ENCODE measurements at places on chromosomes 7 and 10.

- DNase-seq = peak; percentile 95
These were observed 54.0 kb downstream of the GLRX3 start for GRCh38 chr10:130190055-130190736.

DNA sequence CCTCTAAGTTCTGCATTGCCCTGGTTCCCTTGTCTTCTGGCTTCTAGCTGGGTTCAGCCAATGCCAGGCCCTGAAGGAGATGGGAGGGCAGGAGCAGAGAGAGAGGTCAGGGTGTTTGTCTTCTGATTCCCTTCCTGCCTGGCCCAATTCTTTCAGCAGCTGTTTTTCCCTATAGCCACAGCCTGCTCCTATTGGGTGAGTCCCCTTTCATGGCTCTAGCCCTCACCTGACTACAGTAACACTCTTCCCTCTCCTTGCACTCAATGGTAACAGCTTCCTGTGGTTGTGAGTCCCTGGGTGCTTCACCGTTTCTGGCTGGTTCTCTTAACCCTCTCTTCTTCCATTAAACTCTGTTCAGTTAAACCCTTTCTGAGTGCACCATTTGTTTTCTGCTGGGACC, 17.1 kb downstream of the NPFFR1 start:
- no peak for DNase-seq

- DNase-seq = no peak
These were observed 253.5 kb downstream of the ABCA13 start for GRCh38 chr7:48424731-48425130.

DNA sequence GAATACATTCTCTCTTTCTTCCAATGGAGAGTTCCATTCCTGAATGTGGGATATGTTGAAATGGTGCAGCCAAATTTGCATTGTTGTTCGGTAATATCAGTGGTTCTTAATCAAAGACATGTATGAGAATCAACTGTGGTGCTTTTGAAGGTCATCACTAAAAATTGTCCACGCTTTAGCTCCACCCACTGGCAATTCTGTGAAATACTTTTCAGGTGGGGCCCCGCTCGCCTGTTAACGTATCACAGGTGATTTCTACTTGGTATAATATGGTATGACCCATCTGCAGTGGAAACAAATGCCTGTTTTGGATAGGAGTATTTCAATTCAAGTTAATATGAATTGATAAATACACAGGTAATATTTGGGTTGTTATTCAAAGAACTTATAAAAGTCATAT, 178.4 kb downstream of the NSUN6 start:
- no peak for DNase-seq

DNA sequence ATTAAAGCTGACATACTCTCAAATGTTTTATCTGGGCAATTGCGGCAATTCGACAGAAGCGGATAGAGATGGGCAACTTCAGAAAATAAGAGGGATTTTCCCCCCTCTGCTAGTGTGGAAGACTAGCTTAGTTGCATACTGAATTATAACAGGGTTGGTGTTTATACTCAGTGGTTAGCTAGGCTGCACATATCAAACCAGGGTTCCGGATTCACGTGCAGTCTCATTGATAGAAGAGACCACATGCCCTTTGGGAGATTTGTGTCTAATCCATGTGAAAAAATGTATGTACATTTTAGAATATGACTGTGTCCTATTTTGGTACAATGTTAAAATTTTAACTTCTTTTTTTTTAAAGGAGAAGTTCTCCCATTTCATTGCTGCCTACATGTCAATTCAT, 136.9 kb upstream of the FZD1 start:
- no peak for DNase-seq

DNA sequence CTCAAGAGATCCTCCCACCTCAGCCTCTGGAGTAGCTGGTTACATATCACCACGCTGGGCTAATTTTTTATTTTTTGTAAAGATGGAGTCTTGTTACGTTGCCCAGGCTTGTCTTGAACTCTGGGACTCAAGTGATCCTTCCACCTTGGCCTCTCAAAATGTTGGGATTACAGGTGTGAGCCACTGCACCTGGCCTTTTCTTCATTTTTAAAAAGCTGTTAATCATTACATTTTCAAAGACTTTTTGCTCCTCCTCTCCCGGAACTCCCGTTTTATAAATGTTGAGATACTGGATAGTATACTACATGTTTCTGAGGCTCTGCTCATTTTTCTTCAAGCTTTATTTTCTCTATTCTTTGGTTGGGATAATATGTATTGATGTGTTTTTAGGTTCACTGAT, 16.4 kb downstream of the AOAH start:
- no peak for DNase-seq

DNA sequence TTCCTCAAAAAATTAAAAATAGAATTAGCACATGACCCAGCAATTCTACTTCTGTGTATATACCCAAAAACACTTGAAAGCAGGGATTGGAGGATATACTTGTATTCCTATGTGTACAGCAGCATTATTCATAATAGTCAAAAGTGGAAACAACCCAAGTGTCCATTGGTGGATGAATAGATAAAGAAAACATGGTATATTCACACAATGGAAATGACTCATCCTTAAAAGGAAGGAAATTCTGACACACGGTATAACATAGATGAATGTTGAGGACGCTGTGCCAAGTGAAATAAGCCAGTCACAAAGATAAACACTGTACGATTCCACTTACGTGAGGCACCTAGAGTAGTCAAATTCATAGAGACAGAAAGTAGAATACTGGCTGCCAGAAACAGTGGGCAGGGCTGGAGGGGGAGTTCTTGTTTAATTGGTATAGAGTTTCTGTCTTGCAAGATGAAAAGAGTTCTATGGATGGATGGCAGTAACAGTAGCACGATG, 26.6 kb upstream of the KAT6B start:
- DNase-seq = no peak

DNA sequence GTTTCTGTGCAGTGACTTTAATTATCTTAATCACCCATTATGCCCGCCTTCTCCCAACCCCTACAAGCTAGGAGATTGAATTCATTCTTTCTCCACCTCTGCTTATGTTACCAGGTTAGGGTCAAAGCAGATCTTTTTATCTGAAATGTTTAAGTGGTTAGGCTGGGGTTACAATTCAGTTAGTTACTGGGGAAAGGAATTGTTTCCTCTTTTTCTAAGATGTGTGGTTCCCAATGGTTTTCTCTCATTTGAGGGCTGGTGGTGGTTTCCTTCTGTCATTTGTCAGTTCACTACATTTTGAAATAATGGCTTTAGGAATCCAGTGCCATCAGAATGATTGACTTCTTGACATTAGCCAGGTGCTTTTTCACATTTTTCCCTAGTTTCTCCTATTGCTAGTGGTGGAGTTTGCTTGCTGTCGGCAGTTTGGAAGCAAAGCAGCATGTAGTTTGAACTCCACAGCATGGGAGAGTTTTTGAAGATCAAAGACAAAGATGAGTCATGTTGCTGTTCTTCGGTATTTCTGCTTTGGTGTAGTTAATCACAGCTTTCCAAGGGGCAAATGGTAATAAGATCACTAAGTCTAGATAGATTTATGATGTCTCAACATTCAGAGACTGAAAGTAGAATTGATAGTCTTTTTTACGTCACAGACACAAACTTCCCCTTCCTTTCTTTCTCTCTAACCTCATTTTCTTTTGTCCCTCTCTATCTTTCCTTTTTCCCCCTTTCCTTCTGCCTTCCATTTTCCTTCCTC, 168.2 kb downstream of the SND1 start:
- DNase-seq = no peak

- DNase-seq = no peak
These were observed 173.2 kb downstream of the SEMA3A start for GRCh38 chr7:84021292-84021908.

- no peak for DNase-seq
These were observed 189.2 kb upstream of the MGMT start for GRCh38 chr10:129277841-129278240.

GRCh38 chr10:6018422-6018821, 41.1 kb upstream of the IL15RA start:
- DNase-seq = no peak

GRCh38 chr7:6402741-6403140, 45.0 kb downstream of the DAGLB start:
- no peak for DNase-seq

DNA sequence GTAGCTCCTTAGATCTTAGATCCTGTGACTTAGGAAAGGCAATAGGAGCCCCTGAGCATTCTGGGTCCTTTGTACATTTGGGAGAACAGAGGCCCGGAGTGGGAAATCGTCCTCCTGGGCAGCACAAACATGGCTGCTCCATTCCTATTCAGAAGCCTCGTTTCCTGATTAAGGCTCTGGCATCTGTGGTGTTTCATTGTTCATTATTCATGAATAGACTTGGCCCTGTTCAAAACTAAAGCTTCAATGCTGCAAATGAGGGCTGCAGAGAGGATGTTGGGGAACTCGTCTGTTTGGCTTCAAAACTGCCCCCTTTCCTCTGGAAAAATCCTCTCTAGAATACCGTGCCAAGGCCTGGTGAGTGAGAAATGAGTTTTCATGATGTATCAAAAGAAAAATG, 3.4 kb upstream of the HTRA1 start:
- no peak for DNase-seq

GRCh38 chr10:102452672-102453340, 1.5 kb upstream of the C10orf95 start:
- DNase-seq = no peak

DNA sequence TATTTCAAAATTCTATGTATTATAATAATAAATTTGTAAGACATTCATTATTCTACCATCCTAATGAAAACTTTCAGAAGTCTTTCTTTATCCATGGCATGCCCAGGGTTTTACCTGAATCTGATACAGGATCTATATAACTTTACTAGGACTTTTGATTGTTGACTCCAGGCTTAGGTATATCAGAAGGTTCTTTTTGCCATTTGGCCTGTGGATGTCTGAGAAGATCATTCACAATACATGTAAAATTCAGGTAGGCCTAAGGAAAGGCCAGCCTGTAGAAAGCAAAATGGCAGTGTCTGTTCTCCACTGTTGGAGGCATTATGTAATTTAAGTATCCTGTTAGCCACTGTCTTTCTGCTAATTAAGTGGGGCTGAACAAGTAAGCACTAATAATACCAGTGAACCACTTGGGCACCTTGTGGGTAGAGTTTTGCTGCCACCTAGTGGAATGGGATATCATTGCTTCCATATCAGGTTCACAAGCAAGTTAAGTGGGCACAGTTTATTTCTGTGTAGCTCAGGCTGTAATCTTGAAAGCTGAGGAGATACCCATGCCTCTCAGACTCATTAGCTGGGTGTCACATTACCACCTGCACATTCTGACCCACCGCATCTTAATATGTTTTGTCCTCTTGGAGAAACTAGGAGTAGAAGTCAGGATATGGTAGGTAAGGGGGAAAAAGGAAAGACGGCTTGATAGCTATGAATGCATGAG, 105.5 kb downstream of the SEPTIN7 start:
- DNase-seq = no peak

DNA sequence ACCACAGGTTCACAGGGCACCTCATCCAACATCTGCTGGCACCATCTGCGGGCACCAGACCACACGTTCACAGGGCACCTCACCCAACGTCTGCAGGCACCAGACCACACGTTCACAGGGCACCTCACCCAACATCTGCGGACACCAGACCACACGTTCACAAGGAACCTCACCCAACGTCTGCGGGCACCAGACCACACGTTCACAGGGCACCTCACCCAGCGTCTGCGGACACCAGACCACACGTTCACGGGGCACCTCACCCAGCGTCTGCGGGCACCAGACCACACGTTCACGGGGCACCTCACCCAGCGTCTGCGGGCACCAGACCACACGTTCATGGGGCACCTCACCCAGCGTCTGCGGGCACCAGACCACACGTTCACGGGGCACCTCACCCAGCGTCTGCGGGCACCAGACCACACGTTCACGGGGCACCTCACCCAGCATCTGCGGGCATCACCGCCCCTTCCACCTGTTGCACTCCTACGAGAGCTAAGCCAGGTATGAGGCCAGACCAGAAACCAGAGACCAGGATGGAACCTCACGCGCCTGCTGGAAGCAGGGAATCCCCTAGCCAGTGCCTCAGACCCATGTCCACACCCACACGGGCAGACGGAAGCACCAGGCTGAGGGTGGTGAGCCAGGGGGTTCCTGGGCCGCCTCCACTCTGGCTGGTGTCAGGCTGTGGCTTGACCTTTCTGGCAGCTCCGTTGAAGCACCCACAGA, 182.8 kb downstream of the MAD1L1 start:
- DNase-seq = no peak

GRCh38 chr10:76354921-76355320, 923.5 kb downstream of the LRMDA start:
- no peak for DNase-seq

GRCh38 chr7:50436133-50436806, 13.9 kb downstream of the FIGNL1 start:
- no peak for DNase-seq

- DNase-seq = no peak
These were observed 238.9 kb downstream of the CACNA2D1 start for GRCh38 chr7:82204694-82205093.

GRCh38 chr7:1404898-1405548, 54.2 kb downstream of the MICALL2 start:
- no peak for DNase-seq

DNA sequence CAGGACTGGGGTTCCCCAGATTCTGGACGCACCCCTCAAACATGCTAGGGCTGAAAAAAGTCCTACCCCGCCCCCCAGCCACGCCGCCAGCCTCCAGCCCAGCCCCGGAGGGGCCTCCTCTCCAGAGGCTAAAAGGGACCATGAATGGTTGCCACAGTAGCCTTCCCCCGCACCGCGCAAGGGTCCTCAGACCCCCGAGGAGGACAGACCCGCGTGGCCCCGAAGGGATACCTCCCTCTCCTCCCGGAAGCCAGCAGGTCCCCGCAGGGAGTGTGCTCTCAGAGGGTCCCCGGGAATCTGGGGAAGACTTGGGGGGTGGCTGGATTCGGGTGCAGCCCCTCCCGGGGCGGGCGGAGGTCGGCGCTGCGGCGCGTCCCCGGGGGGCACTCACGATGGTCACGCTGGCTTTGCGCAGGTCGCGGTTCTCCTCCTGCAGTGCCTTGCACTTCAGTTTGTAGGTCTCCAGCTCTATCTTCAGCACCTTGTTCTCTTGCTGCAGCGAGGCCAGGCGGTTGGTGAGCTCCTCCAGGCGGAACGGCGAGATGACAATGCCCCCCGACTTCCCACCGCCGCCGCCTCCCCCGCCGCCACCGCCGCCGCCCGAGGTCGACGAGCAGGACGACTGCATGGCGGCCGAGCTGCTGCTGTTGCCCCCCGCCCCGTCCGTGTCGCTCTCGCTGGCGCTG, 482 bp downstream of the CCDC6 start:
- DNase-seq = peak; percentile 71

DNA sequence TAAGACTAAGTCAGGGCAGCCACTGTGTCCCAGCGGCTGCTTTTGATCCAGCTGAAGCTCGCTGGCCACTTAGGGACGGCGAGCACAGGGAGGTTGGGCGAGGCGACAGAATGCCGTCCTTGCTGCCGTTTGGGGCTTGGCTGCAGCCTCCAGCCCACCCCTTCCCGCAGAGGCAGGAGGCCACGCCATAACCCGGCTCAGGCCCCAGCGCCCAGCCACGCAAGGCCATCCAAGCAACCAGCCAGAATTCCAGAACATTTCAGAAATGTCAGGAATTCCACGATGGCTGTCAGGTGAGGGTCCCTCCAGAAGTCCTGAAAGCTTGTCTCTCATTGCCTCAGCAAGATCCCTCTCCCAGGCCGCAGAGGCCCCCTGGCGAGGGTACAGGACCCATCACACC, 479.1 kb upstream of the FOXK1 start:
- DNase-seq = no peak
